Fibroblast of the conjunctiva (primary cell): ENCODE measurements at places on chromosomes 6 and 20.

DNA sequence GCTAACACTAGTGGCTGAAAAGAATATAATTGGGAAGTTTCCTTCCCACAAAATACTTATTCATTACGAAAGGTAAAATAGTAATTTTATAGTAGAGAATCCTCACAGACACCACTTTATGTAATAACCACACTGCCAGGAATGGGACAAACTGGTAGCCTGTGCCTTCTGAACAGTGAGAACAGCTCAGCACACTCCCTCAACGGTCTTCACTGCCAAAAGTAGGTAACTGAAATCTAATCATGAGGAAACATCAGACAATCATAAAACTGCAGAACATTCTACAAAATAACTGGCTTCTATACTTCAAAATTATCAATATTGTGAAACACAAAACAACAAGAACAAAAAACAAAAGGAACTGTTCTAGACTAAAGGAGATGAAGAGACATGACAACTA is 44.1 kb downstream of the NUP153 start:
- no peak for DNase-seq

- no peak for DNase-seq
Observed at GRCh38 chr6:159334068-159334467, 164.9 kb downstream of the FNDC1 start.

- no peak for DNase-seq
Observed at GRCh38 chr20:8361006-8361652, 229.1 kb downstream of the PLCB1 start.

DNA sequence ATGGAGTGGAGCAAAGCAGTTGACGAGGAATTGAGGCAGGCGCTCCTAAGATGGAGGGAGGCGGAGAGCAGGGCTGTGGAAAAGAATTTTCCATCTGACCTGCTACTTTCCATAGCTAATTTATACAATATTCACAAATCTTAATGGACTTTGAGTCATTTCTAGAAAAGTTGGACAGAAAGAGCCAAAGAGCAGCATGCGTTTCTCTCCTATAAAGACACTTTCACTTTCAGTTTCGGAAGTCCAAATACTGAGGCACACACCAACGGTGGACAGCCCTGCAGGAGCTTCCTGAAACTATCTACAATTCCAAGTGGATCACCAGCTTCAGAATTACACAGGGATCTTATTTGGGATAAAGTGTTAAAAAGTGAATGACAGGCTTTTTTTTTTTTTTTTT is 43.5 kb downstream of the PANK2 start:
- DNase-seq, result no peak

- DNase-seq, result no peak
Observed at GRCh38 chr6:159878341-159878740, 12.4 kb upstream of the MAS1 start.

- DNase-seq, result no peak
Observed at GRCh38 chr20:53866794-53867740, 203.3 kb downstream of the BCAS1 start.

DNA sequence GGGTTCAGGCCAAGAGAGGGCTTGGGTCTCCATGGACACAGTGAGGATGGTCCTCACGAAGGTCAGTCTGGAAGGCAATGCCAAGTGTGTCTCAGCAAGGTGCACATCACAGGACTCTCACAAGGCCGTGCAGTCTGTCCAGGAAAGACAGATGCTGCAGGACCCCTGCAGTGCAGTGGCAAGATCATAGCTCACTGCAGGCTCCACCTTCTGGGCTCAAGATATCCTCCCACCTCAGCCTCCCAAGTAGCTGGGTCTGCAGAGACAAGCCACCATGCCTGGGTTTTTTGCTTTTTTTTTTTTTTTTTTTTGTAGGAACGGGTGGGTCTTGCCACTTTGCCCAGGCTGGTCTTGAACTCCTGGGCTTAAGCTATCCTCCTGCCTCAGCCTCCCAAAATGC is 26.4 kb downstream of the ZMYND8 start:
- DNase-seq, result no peak

- peak; percentile 57 for DNase-seq
Observed at GRCh38 chr20:57947421-57948179, 237.8 kb upstream of the PMEPA1 start.

- DNase-seq, result no peak
Observed at GRCh38 chr20:37680420-37680819, 13.4 kb upstream of the CTNNBL1 start.
